ENCODE measurements at places on chromosomes 11 and 22. TPM values are rescaled to one million over a fixed set of nuclear protein-coding genes. Genes with fewer than 3 reads are reported as not detected.
A peak's percentile ranks its signal among the peaks of the same experiment; 100 is the strongest.

OR5P2 gene
- not detected for total RNA-seq

SAA4 gene
- total RNA-seq: not detected

KCNQ1 gene
- total RNA-seq: 40.0 TPM

IGLL5 gene
- not detected for total RNA-seq

GRCh38 chr11:8382436-8383053, 118.9 kb upstream of the LMO1 start:
- DNase-seq: no peak

DNA sequence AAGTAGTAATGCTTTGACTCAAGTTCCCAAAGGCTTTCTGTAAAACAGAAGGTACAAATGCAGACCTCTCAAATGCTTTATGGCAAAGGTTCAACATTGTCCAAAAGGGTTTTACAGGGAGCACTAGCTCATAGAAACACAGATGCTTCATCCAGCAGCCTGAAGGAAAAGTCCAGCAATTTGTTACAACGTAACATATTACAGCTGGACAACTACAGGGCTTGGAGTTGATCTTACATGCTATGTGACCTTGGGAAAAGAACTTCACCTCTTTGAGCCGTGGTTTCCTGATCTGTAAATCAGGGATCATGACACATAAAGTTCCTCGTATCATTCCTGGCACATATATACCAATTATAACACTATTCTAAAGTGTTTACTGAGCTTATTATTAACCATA, 84.9 kb downstream of the DDIAS start:
- no peak for DNase-seq

DNA sequence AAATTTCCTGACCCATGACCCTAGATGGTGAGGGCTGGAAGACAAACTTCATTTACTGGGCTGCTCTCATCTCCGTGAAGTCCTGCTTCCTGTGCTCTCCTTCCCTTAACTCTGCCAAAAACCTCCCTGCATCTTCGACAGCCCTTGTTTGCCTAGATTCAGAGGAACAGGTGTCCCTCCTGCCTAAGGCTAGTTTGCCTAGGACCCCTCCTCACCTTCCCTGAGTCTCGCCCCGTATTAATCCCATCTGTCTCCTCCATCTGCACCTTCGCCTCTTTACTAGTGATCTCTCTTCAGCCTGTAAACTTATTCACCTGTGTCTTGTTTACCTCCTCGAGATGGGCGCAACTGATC, 33.1 kb downstream of the EIF3F start:
- no peak for DNase-seq

GRCh38 chr11:101090679-101091270, 38.8 kb downstream of the PGR start:
- no peak for DNase-seq

DNA sequence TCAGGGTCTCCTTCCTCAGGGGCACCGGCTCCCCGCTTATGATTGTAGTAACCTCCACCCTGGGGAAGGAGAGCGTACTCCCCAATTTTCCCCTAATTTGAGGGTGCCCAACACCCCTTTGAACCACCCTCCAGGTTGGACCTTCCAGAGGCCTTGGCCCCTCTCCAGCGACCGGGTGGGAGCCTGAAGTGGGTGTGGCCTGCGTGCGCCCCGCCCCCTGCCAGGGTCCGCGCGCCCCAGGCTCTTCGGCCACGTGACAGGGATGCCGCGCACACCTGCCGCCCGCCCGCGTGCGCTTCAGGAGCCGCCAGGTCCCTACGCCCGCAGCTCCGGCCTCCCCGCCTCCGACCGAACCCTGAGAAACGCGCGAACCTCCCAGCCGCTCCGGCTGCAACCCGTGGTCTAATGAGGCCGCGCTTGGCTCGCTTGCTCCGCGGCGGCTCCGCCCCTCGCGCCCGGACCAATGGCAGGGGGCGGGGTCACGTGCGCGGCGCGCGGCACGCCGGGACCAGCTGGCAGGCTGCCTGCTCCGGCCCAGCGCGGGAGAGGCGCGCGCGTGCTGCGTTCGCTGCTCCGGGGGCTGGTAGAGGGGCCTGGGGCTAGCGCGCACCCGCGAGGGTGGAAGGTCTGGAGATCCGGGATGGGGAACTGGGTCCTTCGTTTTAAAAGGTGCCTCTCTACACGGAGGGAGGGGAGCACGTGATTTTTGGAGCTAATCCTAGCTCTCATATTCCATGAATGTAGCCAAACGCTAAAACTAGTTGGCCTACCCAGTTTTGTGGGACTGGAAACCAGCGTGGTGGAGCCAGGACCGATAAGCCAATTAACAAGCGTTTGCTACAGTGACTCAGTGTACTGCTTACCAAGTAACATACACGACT, at the start of gene FOXRED2:
FOXRED2 (minus strand) TSS at position 404 of the 881 bp plus-strand sequence. CDS start 618 bp downstream, outside the sequence.
- DNase-seq: peak; percentile 95

DNA sequence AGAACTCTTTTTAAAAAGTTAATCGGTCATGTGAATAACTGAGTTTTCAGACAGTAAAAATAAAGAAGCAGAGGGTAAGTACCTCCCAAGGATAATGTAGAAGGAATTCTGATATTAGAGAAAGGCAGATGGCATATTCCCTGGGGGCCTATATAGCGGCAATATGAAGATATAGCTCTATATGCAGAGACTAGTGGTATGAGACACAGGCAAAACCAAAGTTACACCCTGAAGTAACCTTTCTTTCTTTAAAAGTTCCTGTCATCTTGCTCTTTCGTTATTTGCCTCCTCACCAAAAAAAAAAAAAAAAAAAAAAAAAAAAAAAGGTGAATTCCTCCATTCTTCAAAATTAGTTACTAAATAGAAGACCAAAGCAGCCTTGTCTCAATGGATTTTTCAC, 76.2 kb upstream of the ARHGAP32 start:
- DNase-seq: no peak

DNA sequence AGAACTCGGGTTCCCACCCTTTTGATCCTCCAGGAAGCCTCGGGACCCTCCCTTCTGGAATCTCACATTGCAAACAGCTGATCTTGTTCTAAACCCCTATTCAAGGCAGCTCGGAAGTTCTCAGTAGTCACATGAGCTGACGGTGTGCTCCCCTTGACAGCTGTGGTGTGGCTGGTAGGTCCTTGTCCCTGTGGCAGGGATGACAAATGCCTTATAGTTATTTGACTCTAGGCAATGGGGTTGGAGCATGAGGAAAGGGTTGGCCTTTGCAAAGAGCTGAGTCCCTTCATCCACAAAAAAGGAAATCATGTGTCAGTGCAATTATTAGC, 23.6 kb downstream of the EIF4G2 start:
- DNase-seq: no peak

DNA sequence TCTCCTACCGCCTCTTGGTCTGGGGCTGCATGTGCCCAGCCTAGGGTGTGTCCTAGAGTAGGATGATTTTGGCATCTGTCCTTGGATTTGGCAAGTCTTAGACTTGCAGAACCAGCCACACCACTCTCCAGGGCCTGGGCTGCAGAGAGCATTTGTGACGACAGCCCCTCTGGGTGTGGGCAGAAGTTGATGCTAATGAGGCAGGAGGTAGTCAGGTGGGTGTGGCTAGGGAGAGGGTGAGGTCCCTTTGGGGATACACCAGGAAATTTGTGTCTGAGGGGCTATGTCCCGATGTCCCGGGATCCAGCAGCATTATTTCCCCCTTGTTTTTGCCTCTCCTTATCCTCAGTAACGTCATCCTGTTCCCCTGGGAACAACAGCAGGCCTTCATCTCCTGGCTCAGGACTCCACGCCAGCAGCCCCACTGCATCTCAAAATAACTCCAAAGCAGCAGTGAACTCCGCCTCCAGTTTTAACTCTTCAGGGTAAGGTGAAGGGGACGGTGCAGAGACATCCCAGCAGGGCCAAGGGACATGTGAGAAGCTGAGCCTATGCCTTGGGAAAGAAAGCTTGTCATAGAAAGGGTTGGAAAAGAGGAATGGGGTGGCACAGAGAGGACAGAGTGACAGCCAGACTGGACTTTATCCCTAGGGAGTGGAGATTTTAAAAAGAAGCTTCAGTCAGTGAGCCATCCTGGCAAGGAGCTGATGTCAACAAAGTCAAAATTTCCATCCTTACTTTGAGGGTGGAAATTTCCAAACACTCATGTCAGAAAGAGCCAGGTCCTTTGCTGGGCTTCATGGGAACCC, 8.0 kb upstream of the TLCD5 start:
- peak; percentile 79 for DNase-seq

DNA sequence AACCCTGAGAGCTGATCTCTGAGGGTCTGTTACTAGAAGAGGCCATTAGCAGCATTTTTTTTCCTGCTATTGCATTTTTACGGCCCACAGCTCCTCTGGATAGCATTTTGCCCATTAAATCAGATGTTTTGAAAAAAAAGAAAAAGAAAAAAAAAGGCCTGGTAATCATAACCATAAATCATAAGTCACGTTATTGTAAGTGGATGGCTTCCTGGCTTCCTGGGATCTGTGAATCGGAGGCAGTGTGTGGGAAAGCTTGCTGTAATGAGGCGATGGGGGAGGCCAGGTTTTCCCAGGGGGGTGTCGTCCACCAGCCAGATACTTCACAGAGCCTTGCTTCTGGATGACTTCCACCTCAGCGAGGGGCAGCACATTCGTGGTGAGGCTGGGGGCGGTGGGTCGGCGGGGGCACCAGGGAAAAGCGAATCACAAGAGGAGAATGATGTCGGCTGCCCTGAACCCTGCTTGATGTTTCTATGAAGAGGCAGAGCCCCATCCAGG, 106.5 kb upstream of the SYT13 start:
- DNase-seq: no peak

GRCh38 chr11:612201-612960, 3.4 kb downstream of the IRF7 start:
- no peak for DNase-seq

- no peak for DNase-seq
Measured at GRCh38 chr22:29400576-29400975, 12.2 kb upstream of the AP1B1 start.

DNA sequence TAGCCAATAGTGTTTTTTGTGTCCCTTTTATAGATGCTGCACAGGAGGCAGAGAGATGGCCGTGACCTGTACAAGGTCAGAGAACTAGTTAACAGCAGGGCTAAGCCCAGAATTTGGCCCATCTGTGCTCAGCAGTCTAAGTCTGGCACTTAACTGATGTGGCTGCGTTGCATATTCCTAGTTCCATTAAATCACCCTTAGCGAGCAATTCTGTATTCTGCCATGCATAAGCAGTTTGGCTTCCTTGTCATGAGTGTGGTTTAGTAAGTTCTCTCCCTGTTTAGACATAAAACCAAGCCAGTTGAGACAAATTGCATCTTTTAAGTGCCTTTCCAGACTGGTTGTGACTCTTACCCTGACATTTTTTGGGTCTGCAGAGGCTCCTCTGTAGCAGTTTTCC, 230.6 kb upstream of the TENM4 start:
- DNase-seq: no peak

- DNase-seq: no peak
Measured at GRCh38 chr11:130523166-130523565, 74.7 kb downstream of the ADAMTS15 start.

DNA sequence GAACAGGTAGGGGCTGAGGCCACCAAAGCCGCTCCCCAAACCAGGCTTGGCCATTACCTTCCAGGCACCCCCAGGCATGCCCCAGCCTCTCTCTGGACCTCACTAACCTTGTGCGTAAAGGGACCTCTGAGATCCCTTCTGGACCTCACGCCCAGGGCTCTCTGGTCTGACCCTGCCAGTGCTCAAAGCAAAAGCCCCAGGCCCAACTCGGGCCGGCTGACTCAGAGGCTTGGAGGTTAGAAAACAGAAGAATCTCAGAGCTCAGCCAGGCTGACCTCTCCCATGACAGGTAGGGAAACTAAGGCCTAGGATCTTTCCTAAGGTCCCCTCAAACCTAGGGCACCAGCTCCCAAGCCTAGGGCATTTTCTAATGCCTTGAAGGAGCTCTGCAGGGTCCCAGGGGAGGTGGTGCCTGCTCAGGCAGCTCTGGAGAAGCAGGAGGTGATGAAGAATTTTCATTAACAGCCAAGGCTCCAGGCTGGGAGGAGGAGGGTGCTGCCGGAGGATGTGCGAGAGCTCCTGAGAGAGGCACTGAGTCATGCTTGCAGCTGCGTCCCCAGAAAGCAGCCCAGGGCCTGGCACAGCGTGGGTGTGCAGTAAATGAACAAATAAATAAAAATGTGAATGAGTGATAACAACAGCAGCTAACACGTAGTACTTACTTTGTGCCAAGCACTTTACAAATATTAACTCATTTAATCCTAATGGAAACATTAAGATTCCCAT, 25.6 kb downstream of the ARRB1 start:
- DNase-seq: peak; percentile 87

GRCh38 chr11:119366690-119367620, 14.5 kb downstream of the USP2 start:
- peak; percentile 37 for DNase-seq

DNA sequence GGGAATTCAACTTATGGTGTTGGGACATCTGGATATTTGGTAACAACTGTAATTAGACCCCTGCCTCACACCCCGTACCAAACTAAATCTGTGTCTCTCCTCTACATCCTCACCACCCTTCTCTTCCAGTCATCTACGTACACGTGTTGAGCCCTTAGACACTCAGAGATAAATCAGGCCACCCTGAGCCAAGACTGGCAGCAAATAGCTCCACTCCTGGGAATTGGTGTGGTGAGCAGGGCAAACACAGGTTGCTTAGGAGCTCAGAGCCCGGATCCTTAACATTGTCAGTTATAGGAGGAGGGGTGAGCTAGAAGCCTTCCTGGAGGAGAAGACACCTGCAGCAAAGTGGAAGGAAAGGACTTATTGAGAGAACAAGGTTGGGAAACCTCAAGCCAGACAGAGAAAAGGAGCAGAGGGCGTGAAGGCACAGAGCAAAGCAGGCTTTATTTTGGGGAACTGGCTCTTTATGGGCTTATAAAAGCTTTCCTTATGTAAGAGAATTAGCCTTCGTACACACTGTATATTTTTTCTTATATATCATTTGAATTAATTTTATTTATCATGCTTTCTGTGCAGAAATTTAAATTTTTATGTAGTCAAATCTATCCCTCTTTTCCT, 36.9 kb upstream of the KLHL35 start:
- DNase-seq: no peak

- no peak for DNase-seq
Measured at GRCh38 chr11:116342148-116342547, 430.6 kb downstream of the BUD13 start.
